CD4-positive, alpha-beta T cell treated with Interleukin-2 at 100 ng/mL for 4 hours (primary cell): ENCODE measurements at places on chromosomes 6 and 20.

DNA sequence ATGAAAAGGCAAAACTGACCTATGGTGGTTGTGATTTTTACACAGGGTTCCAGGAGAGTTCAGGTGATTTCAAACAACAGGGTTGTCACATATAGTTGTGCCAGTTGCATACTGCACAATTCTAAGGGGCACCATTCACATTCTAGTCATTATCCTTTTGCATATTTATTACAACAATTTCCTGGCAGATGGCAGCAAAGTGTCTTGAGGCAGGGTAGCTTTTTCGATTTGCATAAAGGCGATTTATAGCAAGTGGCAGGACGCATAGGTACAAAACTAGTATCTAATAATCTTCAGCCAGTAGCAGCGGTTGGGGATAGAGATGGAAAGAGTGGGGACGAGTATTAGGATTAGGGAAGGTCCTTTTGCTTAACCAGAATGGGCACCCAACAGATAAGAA is 46.5 kb upstream of the TRAF3IP2 start:
- DNase-seq: no peak

DNA sequence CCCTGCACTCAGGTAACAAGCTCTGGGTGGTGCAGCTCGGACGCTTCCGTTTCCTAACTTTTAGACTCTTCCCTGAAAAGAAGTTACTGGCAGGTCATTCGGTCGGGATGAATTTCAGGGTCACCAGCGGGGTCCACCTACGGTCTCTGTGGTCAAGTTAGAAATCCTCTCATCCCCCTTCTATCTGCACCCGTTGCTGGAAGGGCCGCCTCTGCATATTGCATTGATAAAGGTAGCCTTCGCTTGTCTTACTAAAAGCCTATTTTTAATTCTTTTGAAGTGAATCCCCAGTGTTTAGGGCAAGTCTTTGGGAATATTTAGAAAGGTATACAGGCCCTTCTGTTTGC is 47.3 kb downstream of the LRRN4 start:
- no peak for DNase-seq

DNA sequence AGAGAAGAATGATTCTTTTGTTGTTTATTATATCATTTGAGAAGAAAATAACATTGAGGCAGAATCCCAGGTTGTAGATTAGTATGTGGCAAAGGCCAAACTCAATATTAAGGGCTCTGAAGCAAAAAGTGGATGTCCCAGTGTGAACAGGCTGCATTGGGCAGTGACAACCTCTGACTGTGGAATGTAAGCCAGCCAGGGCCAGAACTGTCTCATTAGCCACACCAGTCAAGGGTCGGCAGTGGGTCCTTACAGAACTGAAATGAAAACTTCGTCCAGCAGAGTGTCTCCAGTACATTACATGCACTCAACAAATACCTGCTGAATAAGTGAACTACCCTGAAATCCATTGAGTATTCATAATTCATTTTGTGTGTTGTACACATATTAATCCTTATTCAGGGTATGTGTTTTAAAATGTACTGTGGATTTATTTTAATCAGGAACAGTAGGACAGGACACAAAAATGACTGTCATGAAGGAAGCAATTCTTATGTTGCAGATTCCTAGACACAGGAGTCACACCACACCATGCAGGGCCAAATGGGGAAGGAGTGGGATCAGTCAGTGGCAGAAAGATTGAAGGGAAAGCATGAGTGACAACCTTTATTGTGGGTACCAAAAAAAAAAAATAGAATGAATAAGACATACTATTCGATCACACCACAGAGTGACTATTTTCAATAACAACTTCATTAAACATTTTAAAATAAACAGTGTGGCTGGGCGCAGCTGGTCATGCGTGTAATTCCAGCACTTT is 64.9 kb upstream of the UTRN start:
- no peak for DNase-seq

DNA sequence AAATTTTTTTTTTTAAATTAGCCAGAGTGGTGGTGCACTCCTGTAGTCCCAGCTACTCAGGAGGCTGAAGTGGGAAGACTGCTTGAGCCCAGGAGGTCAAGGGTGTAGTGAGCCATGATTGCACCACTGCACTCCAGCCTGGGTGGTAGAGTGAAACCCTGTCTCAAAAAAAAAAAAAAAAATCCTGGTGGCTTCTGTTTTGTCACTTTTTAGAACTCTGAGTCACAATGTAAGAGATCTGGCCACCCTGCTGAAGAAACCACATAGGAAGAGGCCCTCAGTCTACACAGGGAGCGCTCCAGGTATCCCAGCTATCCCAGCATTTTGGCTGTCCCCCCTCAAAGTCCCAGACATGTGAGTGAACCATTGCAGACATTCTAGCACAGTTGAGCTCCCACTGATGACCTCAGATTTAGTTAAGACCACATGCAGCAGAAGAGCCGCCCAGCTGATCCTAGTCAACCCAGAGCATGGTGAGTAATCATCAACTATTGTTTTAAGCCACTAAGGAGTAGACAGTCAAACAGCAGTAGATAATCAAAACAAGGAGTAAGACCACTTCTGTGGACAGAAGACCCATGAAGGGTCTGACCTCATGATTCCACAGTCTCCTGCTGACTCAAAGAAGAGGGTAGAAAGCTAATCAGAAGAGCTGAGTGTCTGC is 12.7 kb upstream of the ARFGEF2 start:
- DNase-seq: no peak

GRCh38 chr20:58746620-58747019 is 54.0 kb downstream of the NPEPL1 start:
- no peak for DNase-seq

DNA sequence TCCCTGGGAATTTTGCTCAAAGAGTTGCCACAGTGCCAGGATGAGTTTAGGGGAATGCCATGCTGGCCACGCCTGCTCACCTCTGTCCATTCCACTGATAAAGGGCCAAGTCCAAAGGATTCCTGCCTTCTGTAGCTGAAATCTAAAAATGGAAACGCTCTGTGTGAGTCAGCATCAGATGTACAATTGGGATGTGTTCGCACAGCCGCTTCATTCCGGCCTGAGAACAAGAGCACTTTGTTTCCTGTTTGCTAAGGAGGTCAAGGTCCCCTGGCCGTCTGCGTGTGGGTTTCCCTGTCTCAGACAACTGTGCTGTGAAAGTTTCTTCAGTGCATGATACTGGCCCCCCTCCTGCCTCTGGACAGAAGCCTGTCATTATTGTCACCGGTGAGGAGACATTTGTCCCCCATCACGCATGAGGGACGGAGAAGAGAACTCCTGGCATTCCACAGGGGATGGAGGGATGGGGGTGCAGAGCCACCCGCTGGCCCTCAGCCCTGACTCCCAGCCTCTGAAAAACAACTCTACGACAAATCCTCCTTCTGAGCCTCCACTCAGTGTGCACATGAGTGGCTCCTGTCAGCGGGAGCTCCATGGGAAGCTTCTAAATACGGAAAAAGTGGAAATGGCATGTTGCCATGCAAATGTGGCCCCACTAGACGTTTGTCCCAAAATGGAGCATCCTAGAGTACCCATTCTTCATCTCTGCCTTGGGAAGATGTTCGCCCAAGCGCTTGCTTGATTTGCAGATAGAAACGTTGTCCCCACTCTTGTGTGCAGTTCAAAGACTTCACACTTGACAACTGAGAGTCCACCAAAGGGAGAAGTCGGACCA is 143.5 kb upstream of the AFDN start:
- DNase-seq: no peak

DNA sequence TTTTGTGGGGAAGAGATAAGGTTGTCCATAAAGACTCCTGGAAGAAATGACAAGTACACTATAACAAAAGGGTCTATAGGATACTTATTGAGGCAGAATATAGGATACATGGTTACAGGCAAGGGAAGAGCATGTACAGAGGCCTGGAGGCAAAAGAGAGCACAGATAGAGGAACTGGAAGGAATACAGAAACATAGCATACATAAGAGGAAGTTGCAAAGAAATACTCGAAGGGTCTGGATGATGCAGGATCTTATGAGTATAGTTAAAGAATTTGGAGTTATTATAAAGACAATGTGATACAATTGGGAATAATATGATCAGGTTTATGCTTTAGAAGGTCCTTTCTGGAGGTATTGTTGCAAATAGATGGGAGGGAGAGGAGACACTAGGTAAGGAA is 592.7 kb upstream of the POU3F2 start:
- no peak for DNase-seq

GRCh38 chr6:100432136-100432535 is 32.6 kb downstream of the SIM1 start:
- DNase-seq: no peak

DNA sequence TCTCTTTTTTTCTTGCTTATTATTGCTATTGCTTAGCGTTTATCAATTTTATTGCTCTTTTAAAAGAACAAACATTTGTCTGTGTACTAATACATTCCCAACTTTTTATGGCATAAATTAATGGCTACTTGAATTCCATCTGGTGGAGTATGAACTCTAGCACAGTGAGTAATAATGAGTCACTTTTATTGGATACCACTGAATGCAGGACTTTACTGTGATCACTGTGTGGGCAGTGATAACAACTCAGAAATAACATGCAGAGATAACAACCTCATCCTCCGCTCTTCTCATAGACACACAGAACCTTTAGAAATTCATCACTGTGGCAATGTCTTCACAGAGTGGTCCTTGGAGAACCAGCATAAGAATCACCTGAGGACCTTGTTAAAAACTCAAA is 174.9 kb upstream of the PRND start:
- no peak for DNase-seq

DNA sequence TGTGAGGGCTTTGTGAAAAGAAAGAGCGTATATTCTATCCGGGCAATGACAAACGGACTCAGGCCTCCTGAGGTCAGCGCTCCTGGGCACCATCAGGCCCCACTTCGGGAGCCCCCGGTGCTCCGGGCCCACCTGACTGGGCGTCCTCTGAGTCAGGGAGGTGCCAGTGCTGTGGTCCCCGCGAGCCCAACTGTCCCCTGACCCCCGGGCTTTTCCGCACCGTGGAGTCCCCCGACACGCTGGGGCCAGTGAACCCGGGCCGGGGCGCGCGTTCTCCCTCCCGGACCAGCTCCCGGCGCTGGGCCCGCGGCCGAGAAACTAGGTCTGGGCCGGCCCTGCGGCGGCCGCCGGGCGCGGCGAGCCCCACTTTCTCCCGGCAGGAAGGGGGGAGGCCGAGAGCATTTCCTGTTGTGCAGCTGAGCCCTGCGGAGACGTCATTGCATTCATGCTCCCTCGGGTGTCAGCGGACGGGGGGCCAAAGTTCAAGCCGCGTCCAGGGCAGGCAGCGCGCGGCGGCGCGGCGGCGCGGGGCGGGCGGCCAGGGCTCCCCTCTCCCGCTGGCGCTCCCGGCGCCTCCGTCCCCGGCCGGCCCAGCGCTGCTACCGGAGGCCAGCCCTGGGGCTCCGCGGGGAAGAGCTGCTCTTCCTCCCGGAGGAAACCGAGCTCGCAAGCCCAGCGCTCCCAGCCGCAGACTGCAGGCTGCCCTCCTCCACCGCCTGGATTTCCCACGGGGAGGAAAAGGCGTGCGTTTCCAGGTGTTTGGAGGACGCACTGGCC is 18.3 kb downstream of the HIVEP2 start:
- DNase-seq: peak; percentile 68

DNA sequence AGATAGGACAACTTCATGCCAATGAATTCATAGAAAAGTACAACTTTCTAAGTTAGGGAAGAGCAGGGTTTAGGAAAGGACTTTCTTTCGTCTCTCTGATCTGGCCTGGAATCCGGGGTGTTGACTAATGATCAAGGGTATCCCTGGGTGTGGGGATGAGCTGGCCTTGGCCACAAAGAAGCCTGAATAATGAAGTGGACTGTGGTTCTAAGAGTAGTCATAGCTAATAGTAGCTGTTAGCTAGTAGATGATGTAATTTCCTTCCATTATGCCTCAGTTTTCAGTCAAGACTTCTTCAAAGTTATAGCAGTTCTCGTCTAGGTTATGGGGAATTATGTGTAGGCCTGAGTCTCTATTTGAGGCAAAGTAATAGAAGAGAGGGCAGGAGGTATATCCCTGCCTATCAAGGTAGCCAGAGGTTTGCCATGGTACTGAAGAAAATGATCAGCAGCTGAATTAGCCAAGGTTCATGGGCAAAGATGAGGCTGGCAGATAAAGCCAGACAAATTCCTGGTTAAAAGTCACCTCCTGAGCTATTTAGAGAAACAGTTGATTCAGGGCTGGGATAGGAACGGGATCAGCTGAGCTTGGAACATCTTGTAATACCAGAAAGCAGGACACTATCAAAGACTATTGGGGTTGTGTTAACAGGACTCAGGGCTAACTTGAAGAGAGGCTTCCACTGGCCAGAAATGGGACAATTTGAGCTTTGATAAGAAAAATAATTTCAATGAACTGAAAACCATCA is 18.7 kb upstream of the TRPC4AP start:
- no peak for DNase-seq

- DNase-seq: no peak
These were observed 1034.9 kb downstream of the EYS start for GRCh38 chr6:64672131-64672530.

DNA sequence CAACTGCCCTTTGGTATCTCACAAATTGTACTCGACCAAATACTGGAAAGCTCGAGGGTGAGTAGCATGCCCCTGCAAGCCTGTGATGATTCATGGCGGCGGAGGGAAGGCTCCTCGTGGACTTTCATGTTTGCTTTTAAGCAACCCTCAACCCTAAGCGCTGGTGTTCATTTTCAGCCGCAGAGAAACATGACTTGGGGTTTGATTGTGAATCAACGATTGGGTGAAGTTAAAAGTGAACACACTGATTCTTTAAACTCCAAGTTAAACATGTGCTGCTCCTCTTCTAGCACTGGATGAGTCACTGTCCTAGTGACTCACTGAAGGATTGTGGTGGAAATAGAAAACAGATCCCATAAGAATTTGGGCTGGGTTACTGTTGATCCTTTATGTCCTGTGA is 8.3 kb downstream of the CD109 start:
- DNase-seq: no peak

DNA sequence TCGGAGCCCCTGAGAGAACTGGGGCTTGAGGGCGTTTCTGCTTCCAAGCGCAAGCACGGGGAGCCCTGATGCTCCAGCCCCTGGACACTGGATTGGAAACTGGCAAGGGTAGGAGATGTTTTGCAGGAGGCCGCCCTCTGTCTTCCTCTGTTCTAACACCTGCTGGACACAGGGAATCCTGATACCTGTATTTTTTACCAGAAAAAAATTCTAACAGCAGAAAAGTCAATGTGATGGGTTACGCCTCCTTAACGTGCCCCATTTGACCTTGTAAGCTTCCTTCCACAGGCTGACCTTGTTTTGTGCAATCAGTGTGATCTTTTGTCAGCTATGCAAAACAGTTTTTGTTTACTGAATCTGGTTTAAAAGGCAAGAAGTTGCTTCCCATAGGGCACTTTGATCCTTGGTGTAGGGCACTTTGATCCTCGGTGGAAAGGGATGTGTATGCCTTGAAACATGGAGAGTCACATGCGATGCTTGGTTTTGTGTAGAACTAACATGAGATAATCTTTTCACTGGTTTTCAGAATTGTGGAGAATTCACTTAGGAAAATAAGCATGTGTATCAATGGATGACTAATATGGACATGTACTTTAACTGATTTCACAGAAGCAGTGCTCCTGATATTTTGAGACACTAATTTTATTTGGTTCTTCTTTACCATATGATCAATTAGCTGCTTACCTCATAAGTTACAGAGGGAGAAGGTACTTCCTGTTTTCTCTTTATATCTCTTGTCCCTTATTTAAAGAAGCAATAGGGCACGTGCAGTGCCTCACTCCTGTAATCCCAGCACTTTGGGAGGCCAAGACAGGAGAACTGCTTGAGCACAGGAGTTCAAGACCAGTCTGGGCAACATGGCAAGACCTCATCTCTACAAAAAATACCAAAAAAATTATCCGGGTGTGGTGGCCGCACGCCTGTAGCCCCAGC is 59.9 kb upstream of the MAP3K4 start:
- no peak for DNase-seq
